CD8-positive, alpha-beta T cell (primary cell): ENCODE measurements at places on chromosomes 16 and 17.

DNA sequence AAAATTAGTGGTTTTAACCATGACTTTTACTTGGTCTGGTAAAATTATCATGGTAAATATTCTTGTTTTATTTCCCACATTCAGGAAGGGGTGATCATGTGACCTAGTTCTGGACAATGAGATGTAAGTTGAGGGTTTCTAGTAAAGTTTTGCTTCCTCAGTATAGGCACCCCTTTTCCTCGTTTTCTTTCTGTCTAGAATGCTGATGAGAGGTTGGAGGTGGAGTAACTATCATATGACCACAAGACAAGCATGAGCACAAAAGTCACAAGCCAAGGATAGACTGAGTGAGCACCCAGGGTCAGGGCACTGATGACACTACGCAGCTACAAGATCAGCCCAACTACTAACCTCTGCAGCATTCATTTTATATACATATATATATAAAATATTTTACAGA lies 53.9 kb downstream of the MYO1D start:
- DNase-seq = no peak

- no peak for DNase-seq
These were observed 4.2 kb upstream of the MAP3K14 start for GRCh38 chr17:45320931-45321461.

GRCh38 chr17:2366747-2367494 lies 29.6 kb downstream of the SGSM2 start:
- no peak for DNase-seq

DNA sequence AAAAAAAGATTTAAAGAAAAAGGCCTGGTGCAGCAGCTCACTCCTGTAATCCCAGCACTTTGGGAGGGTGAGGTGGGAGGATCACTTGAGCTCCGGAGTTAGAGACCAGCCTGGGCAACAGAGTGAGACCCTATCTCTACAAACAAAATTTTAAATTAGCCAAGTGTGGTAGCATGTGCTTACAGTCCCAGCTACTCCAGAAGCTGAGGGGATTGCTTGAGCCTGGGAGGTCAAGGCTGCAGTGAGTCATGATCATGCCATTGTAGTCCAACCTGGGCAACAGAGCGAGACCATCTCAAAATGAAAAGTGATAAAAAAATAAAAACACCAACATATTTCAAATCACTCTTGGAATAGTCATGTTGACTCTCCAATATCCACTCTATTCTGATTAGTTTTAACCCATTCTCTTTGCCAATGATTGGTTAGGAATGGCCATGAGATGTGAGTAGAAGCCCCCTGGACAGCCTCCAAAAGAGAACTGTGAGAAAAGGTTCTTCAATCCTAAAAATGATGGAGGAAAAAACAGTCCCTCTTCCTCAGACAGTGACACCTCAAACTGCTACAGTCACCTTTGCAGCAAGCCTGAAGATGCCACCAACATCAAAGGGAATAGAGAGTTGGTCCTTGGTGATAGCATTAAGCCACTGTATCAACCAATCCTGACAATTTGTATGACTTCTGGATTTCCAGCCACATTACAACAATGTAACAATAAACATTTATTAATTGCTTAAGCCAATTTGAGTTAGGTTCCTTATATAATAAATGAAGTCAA lies 2.9 kb upstream of the KANSL1 start:
- DNase-seq = no peak

GRCh38 chr17:65030618-65031017 lies 25.9 kb downstream of the GNA13 start:
- DNase-seq = no peak

DNA sequence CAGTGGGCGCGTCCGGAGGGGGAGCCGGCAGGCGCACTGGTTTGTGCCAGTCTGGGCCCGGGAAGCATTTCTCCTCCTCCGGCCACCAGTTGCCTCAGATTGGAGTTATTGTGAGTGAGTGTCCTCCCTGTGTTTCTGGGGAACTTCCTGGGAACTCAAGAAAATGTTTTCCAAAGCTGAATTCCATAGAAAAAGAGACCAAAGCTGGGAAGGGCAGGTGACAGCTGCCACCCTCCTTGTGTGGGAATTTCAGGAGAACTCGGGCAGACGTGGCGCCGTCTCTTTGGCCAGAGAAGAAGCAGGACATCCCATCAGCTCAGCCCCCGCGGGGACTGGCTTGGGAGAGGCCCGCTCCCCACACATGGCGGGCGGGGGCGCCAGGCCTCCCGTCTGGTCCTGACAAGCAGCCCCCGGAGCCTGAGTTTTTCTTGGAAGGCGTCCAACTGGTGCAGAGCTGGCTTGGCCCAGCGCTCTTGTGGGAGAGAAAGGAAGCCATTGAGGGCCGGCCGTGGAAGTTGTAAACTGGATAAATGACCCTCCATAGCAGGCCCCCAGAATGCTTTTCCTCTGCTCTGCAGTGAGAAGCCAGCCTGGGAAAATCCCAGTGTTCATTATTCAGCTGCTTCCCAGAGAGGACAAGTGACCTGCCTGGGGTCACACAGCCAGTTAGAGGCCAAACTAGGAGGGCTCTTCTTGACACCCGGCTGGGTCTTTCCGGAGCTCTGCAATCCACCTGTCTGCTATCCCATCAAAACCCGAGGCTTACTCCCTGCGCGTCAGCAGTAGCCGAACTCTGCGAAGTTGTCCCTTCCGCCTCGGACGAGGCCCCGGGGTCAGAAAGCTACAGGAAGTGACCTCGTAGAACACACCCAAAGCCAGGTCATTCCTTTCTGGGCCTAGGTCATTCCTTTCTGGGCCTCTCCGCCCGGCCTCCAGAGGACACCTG lies 39.2 kb upstream of the GSE1 start:
- DNase-seq = no peak

DNA sequence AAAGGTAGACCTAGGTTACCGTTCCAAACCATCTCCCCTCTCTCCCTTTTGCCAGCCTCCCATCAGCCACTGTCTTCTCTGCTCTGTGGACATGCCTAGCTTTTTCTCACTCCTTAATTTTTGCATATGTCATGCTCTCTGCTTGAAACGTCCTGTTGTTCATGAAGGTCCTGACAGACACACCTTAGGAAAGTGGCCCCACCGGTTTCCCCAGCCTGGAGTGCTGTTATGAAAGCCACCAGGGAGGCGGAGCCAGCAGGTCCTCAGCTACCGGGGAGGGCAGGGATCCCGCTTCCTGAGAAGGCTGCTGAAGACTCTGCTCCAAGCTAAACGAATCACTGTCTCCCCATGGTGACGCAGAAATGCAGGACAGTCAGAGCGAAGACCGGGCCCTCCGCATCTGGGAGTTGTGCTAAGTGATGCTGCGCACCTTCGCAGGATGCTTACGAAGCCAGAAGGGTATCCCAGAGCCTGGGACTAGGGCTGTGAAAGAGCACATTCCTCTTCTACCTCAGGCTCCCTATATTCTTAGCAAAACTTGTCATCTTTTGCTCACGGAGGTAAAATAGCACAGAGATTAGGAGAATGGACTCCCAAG lies 2.3 kb upstream of the SLC16A11 start:
- no peak for DNase-seq
